ENCODE measurements at places on chromosomes 4 and X.

- DNase-seq = no peak
Measured at GRCh38 chr4:62474802-62475201, 1274.7 kb downstream of the ADGRL3 start.

DNA sequence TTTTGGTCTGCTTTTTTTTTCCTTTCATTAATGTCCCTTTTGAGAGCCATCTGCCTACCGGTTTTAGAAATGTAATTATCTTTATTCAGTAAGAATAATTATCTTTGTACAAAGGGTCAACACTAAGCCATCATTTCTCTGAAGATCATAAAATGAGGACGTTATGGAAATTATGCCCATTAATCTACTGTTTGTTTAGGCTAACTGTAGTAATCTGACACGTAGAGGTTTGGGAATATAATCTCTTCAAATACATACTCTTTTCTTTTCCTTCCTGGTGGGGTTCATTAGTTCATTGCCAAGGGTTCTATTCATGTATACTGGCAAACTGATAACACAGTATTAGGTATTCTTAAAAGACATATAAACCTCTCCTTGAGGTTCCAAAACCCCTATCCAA, 3.8 kb upstream of the HSD17B13 start:
- no peak for DNase-seq

GRCh38 chrX:24305905-24306304, 8.0 kb downstream of the SUPT20HL2 start:
- DNase-seq = no peak

GRCh38 chrX:46325312-46325877, 219.8 kb downstream of the ZNF674 start:
- DNase-seq = no peak

DNA sequence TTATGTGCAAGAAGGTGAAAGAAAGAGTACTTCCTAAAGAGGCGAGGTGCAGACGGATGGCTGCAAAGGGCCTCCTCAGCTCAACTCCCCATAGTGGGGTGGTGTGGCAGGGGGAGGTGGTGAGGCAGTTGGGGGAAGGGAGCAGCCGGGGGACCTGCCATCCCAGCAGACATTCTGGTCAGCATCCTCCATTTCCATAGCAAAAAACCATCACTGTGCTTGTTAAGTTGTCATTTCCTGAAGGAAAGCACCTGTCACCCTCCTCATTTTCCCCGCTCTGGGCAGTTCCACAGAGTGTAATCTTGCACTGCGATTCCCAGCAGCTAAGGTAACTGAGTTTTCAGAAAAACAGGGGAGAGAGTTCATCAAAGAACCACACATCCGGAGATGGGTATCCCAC, 51.5 kb downstream of the TSPAN5 start:
- DNase-seq = no peak

DNA sequence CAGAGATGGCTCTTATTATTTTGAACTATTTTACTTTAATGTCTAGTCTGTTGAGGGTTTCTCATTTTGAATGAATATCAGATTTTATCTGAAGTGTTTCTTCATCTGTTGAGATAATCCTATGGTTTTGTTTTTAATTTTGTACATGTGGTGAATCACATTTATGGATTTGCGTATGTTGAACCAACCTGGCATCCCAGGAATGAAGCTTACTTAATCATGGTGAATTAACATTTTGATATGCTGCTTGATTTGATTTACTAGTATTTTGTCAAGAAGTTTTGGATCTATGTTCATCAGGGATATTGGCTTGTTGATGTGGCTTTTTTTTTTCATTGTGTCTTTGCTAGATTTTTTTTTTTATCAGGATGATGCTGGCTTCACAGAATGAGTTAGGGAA, 2390.9 kb downstream of the PCDH7 start:
- DNase-seq = no peak

DNA sequence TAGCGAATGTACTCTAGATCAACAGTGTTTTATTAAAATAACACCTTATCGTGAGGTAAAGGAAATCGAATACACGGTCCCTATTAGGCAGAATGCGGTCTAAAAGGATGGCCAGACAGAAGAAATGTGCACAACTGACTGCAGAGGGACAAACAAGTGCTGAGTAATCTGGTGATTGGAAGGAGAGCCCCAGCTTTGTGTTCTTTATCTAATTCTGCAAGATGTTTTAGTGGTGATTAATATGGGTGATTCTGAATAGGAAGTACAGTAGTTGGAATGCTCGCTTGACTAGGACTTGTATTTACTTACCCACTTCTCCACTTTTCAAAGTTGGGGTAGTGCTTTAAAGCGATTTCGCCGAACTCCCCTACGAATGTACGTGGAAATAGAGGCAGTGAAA, 1.2 kb downstream of the WDR44 start:
- no peak for DNase-seq

- DNase-seq = no peak
Measured at GRCh38 chrX:136271300-136271699, 20.1 kb upstream of the MAP7D3 start.
